NCI-H446 (cell line): ENCODE measurements at places on chromosomes 2 and 18.

DNA sequence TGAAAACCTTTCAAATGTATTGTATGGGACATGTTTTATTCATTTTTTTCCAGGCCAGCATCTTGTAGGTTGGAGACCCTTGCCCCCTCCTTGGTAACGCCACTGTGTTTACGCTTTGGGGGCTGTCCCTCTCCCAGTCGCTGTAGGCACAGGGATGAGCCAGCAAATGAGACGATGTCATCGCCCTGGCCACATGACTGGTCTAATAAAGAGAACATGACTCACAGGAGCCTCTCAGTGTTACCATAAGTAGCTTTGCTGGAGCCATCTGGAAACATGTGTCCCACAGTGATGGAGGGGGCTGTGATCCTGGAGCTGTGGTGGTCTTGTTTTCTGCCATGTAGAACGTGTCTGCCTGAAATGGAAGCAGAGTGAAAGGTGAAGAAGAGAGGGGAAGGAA, 78.9 kb downstream of the CD8B2 start:
- DNase-seq: no peak

DNA sequence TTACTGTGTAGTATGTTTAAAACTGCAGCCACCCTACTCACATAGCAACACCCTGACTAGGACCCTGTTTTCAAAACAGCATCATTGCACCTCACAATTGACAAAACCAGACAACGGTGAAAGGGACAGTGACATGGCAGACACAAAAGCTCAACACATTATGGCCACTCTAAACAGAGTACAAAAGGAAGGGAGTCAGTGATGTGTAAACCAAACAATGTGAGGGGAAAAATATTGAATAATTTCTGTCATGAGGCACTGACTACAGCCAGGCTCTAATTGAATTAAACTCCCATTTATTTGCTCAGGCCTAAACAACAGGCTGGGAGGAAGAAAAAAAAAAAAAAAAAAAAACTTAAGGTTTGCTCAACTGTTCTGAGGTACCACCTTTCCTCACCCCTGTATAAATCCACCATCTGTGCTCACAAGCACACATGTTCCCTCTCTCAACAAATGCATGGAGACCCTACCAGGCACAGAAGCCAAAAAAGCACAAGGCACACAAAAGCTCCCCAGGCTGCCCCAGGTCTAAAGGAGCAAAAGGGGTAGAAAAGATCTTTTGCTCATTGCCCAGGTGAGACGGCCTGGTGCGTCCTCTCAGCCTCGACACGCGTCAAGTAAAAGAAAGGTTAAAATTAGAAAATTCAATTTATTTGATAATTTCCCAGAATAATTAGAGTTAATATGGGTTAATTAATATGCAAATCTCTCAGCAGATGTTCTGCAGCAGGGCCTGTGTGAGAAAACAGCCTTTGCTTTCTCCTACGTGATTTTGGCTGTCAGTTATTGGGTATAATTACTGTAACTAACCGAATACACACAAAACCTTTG, 80.9 kb downstream of the ZEB2 start:
- DNase-seq: peak; percentile 20

DNA sequence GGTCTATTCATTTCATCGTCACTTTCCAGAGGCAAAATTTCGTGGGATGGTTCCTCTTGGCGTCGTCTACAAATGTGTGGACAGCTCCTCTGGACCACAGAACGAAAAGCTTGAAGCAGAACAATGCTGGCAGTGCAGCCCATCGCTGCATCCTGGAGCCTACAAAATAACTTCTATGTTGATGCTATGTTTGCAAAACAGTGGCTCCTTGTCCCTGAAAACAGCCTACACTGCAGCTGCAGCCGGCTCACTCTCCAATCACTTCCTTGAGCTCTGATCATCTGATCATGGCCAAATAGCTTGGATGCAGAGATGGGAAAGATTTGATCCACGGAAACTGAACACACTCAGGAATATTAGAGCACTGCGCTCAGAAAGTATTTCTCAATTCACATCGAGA, 60.0 kb downstream of the DOCK10 start:
- no peak for DNase-seq

GRCh38 chr2:40499437-40499836, 47.5 kb upstream of the SLC8A1 start:
- no peak for DNase-seq

GRCh38 chr2:60476206-60476954, 77.1 kb downstream of the BCL11A start:
- no peak for DNase-seq

- DNase-seq: no peak
These were observed 95.8 kb downstream of the PTPRM start for GRCh38 chr18:7662866-7663265.

DNA sequence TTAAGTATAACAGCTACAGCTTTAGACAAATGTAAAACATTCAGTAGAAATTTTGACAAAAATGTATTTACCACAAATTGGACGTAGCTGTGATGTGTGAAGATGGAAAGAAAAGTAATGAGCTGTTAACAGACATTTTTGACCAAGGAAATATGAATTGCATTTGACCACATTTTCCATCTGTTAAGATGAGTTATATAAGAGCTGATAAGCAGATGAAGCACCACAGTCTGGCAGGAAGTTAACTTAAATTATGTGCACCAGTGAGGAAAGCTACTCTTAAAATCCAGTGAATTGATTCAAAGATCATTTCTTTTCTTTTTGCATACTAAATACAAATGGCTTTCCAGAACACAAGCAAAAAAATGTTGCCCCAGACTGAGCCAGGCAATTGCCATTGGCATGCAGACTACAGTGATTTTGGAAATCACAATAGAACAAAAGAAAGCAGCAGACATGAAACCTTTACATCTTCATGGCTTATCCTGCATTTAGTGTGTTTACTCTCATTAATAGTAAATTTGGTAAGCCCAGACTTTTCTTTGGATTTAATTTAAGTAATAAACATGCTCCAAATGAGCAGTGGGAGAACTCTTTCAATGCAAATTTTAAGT, 493.7 kb downstream of the TMX3 start:
- DNase-seq: no peak

DNA sequence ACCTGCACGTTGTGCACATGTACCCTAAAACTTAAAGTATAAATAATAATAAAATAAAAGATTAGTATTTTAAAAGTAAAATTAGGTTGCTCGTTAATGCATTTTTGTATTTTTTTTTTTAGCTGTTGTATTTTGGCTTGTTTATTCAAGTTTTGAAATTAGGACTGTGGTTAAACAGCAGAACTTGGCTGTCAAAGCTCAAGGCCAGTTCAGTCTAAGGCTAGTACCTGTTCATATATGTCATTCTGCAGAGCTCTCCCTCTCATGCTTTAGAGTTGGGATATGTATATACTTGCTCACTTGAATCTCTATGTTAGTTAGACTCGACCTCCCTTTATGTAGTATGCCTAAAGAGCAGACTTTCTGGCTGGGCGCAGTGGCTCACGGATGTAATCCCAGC, 32.7 kb downstream of the MOB4 start:
- no peak for DNase-seq

- DNase-seq: no peak
These were observed 23.3 kb downstream of the ARMC9 start for GRCh38 chr2:231221761-231222160.

GRCh38 chr2:64018701-64019082, 536 bp downstream of the VPS54 start:
- DNase-seq: no peak

GRCh38 chr2:121080013-121080772, 204.8 kb downstream of the TFCP2L1 start:
- peak; percentile 75 for DNase-seq

DNA sequence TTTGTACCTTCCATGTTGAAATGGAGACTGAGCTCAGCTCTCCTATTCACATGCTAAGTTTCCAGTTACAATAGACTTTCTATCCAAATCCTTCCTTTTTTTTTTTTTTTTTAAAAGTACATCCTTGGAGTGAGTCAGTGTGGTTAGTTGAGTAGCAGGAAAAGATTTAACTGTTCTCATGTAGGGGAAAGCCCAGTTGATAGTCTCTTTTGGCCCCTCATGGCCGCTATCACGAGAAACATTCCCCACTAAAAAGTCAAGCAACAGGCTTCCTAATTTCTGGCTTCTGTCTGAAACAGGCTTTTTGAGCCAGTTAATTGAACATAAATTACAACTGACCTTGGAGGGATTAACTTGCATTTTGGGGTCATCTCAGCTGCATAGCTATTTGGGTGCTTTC, 161.3 kb downstream of the MEIS1 start:
- DNase-seq: no peak

- peak; percentile 27 for DNase-seq
These were observed 1.7 kb downstream of the FHL2 start for GRCh38 chr2:105397025-105397722.

DNA sequence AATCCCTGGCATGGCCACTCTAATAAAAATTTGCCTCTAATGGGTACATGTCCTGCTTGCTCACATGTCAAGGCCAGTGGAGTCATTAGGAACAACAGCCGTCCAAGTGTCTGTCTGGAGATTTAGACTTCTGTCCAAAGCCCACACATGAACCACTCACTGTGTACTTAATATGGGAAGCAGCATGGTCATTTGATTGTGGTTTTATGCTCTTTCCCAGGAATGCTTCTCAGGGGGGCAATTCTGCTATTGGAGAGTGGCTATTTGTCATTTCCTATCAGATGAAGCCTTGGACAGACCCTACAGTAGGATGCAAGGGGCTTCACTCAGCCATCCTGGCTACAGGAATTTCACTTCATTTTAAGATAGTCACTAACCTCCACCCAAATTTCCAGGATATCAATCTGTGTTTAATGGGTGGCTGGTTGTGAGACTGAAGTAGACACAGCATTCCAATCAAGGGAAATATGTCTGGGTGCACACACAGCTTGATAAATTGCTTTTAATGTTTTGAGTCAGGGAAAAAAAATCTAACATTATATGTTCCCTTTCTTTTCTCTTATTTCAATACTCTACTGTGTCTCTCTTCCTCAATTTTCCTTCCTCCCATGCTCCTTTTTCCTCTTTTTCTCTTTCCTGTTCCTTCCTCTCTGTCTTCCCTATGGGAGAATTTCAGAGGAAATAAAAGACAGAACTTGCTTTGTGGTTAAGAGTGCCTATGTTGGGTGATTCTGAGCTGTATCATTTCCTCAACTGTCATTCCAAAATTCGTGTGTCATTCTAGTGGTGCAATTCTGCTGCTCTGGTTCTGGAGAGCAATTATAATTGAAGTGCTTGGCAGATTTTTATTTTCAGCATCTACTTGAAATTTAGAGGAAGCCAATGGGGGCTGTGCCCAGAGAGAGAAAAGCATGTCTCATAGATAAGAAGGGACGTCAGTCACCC, 320.1 kb downstream of the OSR1 start:
- no peak for DNase-seq

- DNase-seq: no peak
These were observed 653.5 kb upstream of the LRRTM4 start for GRCh38 chr2:78175645-78176044.

DNA sequence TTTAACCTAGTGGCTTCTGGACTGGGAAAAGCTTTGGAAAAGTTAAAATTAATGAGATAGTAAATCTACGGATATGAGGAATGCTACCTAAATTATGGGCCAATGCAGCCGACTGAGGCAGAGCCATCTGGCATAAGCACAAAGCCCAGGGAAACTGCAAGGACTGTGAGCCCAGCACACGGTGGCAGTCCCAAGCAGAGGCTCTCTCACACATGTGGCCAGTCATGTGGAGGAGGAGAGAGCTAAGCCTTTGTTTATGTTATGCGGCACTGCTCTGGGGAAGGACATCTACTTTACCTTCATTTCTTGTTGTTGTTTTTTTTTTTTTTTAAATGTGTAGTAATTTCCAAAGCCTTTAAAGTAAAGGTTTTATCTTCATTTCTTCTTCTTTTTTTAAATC, 267.0 kb downstream of the STK39 start:
- no peak for DNase-seq

DNA sequence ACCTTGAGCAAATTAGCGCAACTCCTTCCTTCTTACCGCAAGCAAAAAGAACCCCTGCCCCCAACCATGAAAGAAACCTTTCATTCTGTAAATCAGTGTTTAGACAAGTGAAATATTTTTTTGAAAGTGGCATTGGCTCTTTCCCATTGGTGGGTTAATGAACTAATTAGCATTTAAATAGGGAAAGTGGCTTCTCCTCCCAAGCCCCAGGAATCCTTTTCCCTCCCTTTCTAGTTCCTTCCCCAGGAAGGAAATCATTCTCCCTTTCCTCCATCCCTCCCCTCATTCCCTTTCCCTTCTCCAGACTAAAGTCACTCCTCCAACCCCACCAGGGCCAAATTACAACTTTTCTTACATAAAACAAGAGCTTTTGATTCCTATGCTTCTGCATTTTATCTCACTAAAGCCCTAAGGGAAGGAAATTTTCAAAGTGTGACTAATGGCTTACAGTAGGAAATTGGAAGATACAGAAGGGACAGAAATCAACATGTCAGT, 22.9 kb upstream of the TYMS start:
- DNase-seq: no peak

DNA sequence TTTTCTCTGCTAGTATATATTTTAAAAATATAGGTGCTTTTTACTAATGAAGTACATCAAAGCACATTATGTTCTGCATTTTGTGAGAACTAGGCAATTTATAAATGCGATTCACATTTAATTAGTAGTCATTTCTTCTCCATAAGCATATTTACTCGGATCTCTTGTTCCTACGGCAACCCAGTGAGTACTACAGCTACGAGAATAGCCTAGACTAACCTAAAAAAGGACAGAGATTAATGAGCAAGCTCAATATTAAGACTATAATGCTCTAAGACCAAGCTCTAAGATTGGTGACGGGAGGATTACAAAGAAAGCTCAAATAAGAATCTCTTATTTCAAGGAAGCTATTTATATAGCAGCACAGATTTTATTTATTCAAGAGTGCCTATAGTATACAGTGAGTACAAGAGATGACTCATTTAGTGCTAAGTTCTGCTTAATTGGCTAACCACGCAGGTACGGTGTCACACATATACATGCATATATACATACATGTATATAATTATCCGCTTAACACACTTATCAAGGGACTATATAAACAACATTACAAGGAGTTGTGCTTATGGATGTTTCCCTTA, 364.7 kb downstream of the GPD2 start:
- DNase-seq: no peak

DNA sequence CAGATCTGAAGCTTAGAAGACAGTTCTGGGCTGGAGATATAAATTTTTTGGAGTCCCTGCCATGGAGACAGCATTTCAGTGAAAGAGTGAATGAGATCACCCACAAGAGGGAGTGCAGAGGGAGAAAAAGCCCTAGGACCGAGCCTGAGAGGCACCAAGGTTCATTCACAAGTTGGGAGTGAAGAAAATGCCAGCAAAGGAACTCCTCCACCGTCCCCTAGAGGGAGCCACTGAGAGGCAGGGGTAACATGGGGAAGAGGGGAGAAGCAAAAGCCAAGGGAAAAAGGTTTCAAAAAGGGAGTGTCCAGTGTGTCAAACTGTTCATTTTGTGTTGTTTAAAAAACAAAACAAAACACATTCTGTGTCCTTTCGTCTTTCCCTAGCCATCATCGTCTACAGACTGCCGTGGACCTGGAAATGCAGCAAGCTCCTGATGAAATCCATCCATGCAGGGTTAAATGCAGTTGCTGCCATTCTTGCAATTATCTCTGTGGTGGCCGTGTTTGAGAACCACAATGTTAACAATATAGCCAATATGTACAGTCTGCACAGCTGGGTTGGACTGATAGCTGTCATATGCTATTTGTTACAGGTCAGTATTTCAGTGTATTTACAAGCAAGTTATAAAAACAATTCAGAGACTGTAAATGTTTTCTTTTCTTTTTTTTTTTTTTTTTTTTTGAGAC, 19.1 kb downstream of the CYBRD1 start:
- no peak for DNase-seq

- DNase-seq: no peak
These were observed 75.1 kb downstream of the MBD5 start for GRCh38 chr2:148096012-148096411.

- DNase-seq: peak; percentile 9
These were observed 535.5 kb upstream of the ID2 start for GRCh38 chr2:8146132-8147005.

GRCh38 chr2:116754381-116755101, 1060.0 kb upstream of the DDX18 start:
- DNase-seq: peak; percentile 34
